Heart right ventricle (tissue), 16 donors: ENCODE measurements at places on chromosomes 11 and 22. TPM values are rescaled to one million over a fixed set of nuclear protein-coding genes. Genes with fewer than 3 reads are reported as not detected.

SLC5A1 gene
- total RNA-seq = 186 TPM

CCDC34 gene
- 3.8 TPM for total RNA-seq

- DNase-seq = no peak
Observed at GRCh38 chr11:111302298-111302697, 4.0 kb downstream of the POU2AF3 start.

CRYBB2 gene
- not detected for total RNA-seq

DNA sequence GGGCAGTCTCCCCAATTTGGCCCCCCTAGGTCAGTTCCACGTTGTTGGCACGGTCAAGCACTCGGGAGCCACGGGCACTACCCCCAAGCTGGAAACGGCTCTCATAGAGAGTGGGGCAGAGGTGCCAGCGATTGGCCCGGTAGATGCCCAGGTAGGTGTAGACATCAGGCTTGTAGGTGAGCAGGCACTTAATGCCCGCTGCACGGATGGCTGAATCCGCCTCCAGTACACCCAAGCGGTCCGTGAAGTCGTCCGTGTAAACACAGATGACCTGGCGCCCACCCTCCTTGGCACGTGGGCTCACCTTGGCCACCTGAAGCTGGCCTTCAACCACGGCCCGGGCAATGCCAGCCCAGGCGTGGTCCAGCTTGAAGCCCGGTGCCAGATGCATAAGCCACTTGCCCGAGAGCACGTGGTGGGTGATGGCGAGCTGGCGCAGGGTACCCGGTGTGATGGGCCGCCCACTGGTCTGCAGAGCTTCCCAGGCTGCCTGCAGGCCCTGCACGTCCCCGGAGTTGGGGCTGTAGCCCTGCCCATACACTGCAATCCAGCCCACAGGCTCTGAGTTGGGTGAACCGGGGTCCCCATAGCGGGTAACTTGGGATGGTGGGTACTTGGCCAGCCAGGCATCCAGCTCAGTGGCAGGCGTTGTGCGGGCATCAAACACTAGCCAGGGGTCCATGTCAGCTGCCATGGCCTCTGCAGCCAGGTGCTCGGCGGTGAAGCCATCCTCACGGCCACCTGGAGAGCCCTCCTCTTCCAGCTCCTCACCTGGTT lies 1.2 kb downstream of the C11orf68 start:
- DNase-seq = no peak

FOXR1 gene
- not detected for total RNA-seq

DNA sequence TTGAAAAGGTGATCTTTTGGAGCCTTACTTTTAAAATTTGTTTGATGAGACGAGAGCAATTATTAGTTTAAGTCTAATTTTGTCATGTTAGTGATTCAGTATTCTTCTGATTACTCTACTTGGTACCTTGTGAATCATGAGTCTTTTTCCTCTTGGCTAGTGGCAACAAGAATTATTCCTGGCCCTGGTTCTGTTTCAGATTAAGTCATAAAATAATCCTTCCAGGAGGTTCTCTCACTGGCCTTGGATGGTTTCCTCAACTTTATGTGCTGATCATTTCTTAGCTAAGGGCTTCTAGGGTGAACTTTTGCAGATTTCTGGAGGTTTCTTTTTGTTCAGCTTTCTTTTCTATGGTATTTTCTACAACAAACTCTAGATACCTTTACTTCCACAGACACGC lies 741.8 kb upstream of the LUZP2 start:
- no peak for DNase-seq
